ENCODE measurements at places on chromosomes 13 and 19.

DNA sequence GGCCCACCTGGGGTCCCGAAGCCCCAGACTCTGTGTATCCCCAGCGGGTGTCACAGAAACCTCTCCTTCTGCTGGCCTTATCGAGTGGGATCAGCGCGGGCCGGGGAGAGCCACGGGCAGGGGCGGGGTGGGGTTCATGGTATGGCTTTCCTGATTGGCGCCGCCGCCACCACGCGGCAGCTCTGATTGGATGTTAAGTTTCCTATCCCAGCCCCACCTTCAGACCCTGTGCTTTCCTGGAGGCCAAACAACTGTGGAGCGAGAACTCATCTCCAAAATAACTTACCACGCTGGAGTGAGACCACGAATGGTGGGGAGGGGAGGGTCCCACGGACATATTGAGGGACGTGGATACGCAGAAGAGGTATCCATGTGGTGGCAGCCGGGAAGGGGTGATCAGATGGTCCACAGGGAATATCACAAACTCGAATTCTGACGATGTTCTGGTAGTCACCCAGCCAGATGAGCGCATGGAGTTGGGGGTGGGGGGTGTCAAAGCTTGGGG lies 1.0 kb upstream of the ICAM5 start:
- no peak for DNase-seq

DNA sequence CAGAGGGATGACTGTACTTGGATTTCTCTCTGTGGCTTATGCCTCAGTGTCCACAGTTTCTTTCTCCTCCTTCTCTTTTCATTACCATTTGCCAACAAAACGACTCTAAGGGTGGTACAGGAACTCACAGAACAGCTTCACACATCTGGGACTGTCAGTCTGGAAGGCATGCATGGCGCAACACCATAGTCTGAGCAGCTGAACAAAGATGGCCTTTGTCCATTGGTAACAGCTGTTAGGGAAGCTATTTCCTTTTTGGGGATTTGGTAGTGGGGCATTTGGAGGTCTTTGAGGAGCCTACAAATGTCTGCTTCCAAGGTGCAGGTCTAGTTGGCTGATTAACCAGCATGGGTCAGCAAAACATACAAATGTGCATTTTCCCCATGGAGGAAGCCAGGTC lies 81.4 kb upstream of the PCDH8 start:
- no peak for DNase-seq

- DNase-seq: no peak
Observed at GRCh38 chr13:95763601-95764000, 86.7 kb downstream of the DNAJC3 start.

- DNase-seq: no peak
Observed at GRCh38 chr13:28251466-28251865, 113.1 kb downstream of the PAN3 start.

- DNase-seq: no peak
Observed at GRCh38 chr13:40565282-40566148, 100.9 kb downstream of the FOXO1 start.

DNA sequence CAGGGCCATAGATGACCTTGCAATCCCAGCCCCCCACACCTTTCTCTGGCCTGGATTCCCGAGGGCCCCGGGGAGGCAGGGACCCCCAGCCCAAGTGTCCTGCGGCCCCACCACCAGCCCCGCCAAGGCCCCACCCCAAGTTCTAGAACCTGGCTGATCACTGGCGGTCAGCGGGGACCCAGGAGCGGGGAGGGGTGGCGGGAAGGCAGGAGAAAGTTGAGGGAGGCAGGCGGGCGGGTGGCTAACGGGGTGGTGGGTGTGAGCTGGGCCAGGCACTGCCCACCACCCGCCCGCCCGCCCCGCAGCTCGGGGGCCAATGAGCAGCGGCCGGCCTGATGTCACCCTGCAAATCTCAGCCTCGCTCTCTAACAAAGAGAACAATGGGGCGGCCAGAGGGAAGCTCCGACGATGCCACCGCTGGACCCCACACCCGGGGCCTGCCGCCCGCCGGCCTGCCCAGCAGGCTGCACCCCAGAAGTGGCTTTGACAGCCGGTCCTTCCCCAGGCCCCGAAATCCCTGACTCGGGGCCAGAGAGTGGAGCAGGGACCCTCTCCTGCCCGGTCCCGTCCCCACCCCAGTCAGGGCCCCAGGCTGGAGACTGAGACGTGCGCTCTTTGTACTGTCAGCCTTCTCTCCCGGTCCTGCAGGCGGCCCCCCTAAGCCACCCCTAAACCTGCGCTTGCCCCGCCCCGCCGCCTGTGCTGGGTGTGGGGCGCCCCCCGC lies 1.6 kb downstream of the MEX3D start:
- DNase-seq: no peak

DNA sequence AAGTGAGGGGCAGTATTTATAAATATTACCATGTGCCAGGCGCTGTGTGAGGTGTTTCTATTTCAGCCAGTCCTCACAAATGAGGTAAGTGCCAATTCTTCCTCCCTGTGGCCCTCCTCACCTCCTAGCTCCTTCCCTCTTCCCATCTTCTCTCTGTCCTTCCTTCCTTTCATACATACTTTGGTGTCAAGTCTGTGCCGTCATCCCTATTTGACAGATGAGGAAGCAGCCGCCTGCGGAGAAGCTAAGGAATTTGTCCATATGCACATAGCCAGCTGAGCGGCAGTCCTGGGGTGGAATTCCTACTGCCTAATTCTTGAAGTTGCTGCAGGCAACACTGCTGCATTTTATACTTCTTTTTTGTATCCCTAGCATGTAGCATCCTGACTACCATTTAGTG lies 150.8 kb downstream of the B3GLCT start:
- no peak for DNase-seq

DNA sequence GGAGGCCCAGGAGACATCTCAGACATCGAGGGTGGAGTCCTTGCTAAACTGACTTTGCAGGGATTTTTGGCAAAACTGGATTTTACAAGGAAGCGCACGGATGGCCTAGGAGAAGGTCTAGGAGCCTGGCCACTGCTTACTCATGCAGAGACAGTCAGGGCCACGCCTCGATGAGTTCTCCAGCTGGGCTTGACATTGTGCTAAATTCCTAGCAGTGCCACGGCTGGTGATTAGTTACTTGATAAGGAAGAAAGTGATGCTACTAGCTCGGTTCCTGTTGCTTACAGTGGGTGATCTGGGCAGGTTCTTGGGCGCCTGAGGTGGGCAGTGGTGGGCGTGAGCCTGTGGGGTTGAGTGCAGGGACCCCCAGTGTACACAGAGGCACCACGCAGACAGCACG lies 143.4 kb downstream of the SOX1 start:
- DNase-seq: no peak

DNA sequence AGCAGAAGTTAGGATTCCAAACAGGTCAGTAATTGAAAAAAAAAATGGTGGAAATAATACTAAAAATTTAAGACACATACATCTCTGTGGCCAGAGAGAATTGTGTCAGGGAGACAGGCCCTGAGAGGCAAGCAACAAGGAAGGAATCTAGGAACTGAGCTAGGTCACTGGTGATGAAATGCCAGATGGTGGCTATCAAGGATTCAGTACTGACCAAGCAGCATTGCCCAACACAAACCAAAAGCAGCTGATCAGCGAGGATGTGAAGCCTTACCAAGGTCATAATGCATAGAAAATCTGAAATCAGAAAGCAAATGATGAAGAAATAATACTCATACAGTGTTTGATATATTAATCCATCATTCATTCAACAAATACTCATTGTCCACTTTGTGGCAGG lies 905.0 kb downstream of the GPC5 start:
- DNase-seq: no peak

GRCh38 chr19:51743405-51743804 lies 8.3 kb downstream of the FPR1 start:
- no peak for DNase-seq

GRCh38 chr19:46211201-46211881 lies 18.2 kb upstream of the IGFL1 start:
- no peak for DNase-seq

DNA sequence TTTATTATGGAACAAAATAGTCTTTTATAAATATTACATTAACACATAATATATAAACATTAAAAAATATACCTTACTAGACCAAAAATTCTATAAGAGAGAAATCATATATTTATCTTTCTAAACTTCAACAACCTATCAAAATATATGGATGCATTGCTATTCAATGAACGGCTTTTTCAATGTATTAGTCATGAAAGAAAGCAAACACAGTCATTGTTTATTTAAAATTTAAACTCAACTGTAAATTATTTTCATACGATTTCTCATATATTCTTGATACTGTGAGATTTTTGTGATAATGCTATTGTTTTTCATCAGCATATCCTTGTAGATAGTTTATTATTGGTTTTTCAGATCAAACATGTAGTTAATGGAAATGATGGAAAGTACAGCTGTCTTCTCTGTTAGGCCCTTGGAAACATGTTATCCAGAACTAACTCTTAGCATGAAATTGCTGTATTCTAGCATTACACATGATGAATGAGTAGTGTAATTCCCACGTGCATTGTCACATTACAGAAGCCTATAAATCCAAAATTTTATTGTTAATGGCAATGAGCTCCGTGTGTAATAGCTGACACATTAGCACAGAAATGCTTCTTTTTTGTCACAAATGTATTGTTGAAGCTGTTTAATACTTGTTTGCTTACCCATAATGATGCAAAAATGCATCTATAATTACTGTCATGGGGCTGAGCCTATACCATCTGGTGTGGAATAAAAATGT lies 1639.9 kb downstream of the SLITRK5 start:
- DNase-seq: no peak

GRCh38 chr13:51539887-51540286 lies 44.4 kb upstream of the WDFY2 start:
- DNase-seq: no peak

GRCh38 chr19:3481241-3482090 lies 1.1 kb upstream of the SMIM24 start:
- DNase-seq: no peak

GRCh38 chr19:51108805-51109146 lies 567 bp upstream of the CTU1 start:
- DNase-seq: no peak

GRCh38 chr13:112990783-112991182 lies 21.8 kb downstream of the MCF2L start:
- DNase-seq: no peak

- DNase-seq: no peak
Observed at GRCh38 chr13:19345158-19345557, 163.5 kb upstream of the TUBA3C start.

GRCh38 chr13:27130223-27130978 lies 41.2 kb downstream of the USP12 start:
- DNase-seq: no peak

GRCh38 chr13:20801707-20802106 lies 27.9 kb upstream of the EEF1AKMT1 start:
- no peak for DNase-seq

DNA sequence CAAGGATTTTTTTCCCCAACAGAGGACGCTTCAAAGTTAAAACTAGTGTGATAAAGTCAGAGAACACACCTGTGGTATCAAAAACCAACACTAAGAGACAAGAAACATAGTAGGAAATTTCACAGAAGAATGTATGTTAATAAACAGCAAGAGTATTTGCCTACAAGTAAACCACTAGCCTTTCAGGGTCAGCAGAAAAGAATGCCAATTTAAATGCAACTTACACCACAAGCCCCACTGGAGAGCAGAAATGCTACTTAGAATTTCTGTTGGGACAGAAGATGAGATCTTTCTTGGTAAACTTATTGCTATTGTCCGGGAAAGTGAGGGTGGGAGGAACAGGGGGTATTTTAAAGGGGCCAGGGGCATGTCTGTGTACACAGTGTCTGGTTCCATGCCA lies 68.6 kb downstream of the STK24 start:
- DNase-seq: no peak

- DNase-seq: no peak
Observed at GRCh38 chr13:27194895-27195764, 23.5 kb upstream of the USP12 start.

- no peak for DNase-seq
Observed at GRCh38 chr13:45439781-45440462, 21.7 kb upstream of the SLC25A30 start.

- DNase-seq: no peak
Observed at GRCh38 chr19:35797663-35798062, 15.0 kb downstream of the PRODH2 start.

DNA sequence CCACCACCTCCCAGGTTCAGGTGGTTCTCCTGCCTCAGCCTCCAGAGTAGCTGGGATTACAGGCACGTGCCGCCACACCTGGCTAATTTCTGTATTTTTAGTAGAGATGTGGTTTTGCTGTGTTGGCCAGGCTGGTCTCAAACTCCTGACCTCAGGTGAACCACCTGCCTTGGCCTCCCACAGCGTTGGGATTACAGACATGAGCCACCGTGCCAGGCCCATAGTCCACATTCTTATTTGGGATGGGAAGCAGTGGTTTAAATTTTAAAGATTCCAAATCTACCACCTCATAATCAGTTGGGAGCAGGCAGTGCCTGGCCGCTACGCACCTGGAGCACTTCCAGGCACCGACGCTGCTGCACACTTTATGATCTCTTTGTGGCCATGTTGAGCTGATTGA lies 160.6 kb upstream of the SOX1 start:
- DNase-seq: no peak

DNA sequence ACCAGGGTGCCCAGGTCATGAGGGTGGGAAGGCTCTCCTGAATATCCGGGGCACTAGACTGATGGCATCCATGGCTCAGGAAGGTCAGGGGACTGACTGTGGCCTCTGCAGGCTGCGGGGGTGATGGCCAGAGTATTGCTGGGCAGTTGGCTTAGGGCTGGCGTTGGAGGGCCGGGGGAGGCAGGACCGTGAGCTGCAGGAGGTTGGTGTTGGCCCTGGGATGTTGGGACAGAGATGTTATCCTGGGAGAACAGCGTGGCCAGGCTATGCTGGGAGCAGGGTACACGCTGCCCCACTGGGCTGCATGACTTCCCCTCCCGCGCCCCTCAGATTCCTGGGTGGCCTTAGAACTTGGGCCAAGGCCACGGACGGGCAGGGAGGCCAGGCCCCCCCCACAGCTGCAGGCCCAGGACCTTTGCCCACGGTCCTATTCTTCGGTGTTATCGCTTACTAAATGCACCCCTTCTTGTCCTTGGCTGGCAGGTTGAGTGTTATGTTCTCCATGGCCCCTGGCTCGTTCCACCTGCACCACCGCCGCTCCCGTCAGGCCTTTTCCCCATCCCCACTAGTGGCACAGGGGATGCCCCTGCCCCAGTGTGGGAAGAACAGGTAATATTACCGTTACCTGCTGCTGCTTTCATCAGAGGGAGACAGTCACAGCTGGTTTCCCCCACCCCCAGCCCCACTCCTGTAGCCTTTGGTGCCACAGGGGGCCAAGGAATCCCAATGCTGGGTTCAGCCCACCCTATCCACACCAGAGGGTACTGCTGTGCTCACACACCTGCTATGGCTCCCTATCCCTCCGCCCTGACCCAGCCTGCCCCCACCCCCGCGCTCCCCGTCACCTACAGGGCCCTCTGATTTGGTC lies 3.2 kb upstream of the ISYNA1 start:
- DNase-seq: no peak

DNA sequence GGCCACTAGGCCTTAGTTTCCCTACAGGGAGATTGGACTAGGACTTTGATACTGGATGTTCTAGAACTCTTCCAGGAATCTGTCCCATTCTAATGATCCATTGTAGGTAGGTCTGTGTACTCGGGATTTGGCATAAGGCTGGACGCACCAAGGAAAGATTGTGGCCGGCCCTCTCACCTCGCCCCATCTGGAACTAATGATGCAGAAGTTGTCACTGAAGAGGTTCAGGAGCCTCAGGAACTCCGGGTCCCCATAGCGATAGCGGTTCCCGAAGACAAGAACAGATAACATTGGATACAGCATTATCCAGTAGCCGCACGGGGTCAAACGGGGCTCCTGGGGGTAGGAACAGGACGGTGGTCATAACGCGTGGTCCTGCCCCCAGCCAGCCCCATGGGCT lies 11.2 kb downstream of the EGLN2 start:
- DNase-seq: no peak

GRCh38 chr19:18450021-18450930 lies 12.3 kb upstream of the ISYNA1 start:
- DNase-seq: no peak

Data from T-helper 9 cell (primary cell).